ENCODE measurements at places on chromosomes 5 and 9.

DNA sequence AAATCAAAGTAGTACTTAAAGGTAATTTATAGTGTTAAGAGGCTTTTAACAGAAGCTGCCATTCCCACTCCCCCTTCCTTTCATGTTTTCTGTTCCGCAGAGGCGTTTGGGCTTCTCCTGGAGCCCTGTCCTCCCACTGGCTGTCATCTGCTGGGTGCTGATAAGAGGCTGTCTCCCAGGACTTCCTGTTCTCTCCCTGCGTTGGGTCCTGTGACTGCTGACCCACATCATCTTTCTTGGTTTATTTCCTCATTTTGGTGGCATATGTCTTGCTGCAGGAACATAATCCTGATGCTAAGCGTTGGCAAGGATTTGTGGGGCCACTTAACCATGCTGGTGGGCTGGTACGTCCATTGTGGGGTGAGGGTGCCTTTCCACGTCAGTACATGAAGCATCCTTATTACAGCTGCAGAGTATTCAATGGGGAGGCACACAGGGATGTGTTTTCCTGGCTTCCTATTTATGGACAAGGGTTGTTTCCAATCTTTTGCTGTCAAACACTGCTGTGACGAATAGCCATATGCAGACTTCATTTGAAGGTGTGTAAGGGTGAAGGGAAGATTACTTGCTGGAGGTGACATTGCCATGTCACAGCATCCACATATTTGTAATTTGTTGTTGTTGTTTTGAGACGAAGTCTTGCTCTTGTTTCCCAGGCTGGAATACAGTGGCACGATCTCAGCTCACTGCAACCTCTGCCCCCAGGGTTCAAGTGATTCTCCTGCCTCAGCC lies 22.3 kb upstream of the RNF130 start:
- no peak for DNase-seq

DNA sequence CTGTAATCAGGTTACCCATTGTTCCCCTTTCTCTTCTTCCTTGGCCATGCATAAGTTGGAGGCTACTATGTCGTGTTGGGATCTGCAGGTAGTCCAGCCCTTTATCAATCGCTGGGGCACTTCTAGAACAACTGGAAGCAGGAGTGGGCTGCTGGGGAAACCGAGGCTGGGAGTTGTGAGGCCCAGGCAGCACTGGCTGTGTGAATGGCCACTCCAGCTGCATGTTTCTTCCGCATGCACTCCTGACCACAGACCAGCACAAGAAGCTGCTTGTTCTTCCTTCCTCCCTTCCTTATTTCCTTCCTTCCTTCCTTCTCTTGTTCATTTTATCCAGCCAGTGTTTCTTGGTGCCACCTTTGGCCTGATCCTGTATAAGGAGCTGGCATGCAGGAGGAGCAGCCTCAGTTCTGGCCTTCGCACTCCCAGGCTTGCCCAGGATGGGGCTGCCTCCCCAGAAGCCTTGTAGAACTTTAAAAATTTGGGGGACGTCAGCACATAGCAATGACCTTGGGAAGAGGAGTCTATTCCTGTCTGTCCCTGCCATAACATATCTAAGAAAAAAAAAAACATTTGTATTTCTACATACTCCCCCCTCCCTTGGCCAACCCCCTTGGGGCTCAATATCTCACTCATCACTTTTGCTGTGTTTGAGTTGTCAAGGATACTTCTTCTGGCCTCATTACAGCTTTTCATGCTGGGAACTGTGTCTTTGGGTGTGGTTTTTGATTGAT lies 20.8 kb upstream of the CXCL14 start:
- no peak for DNase-seq

GRCh38 chr9:121811140-121811539 lies 159.7 kb downstream of the DAB2IP start:
- DNase-seq, result no peak

- no peak for DNase-seq
Measured at GRCh38 chr9:97478301-97478981, 23.0 kb upstream of the TMOD1 start.

GRCh38 chr9:134163371-134164196 lies 780 bp downstream of the RNU6ATAC start:
- no peak for DNase-seq

GRCh38 chr9:108708448-108708847 lies 147.3 kb downstream of the ACTL7B start:
- no peak for DNase-seq

DNA sequence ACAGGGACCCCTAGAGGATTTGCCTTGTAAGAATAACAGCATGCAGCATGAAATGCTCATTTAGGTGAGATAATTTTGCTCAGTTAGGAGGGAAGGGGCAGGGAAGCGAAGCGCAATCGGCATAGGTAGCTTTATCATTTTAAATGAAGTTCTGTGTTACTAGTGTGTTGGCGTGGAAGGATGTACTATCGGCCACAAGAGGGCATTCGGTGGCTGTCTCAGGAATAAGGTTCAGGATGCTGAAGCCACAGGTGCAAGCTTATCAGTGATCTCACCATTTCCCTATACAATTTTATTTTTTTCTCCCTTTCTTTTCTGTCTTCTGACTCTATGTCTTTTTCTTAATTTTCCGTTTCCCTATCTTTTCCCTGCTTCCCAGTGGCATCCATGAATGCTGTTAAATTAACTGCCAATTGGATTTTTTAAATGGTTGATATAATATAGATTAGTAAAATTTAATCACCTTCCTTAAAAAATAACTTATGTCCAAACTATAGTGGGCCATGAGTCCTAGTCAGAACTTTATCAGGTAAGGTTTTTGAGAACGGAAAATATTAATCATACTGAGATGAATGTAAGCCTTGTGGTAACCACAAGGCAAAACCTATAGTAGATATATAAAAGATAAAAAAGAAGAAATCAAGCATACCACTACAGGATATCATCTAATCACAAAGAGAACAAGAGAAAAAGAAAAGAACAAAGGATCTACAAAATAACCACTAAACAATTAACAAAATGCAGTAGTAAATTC lies 1.2 kb upstream of the INSL6 start:
- DNase-seq, result peak; percentile 72

GRCh38 chr9:28086881-28087280 lies 513.6 kb upstream of the C9orf72 start:
- peak; percentile 33 for DNase-seq

- no peak for DNase-seq
Measured at GRCh38 chr5:128711216-128711615, 173.2 kb upstream of the FBN2 start.

- DNase-seq, result no peak
Measured at GRCh38 chr5:141412854-141413539, at the start of gene PCDHGA10. TSS of gene PCDHGA10 (plus strand) at chr5:141412987. CDS start at chr5:141413176, 189 bp downstream.

DNA sequence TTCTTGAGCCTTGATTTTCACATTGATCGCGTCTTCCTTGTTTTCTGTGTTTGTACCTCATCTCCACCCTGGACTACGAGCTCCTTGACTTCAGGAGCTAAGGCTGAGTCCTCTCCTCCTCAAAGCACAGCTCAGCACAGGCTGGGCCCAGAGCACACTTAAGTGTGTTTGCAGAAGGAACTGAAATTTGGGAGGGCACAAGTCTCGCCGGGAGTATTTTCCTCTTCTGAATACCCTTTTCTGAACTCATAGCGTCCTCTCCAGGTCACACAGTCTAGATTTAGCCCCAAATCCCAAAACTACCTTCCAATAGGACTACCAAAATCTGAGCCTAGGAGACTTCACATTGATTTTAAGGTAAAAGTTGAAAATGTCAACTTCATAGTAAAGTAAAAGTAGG lies 41.6 kb downstream of the TSTD2 start:
- DNase-seq, result no peak

- no peak for DNase-seq
Measured at GRCh38 chr5:74392711-74393351, 247.7 kb downstream of the ENC1 start.

- no peak for DNase-seq
Measured at GRCh38 chr9:137272241-137273094, 5.1 kb upstream of the TOR4A start.

DNA sequence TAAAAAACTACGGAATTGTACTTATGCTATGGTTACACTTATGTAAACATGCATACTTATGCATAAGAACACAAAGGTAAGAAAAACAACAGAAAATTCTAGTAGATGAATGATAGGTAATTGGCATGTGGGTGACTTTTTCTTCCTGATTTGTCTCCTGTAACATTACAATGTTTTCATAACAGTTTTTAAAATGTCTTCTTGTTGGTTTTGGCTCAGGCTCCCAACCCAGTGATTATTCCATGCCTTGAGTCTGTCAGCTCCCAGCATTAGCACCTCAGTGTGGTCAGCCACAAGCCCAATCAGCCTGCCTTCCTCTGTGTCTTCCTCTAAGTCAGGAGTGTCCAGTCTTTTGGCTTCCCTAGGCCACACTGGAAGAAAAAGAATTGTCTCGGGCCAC lies 7.9 kb upstream of the FOXE1 start:
- DNase-seq, result no peak

DNA sequence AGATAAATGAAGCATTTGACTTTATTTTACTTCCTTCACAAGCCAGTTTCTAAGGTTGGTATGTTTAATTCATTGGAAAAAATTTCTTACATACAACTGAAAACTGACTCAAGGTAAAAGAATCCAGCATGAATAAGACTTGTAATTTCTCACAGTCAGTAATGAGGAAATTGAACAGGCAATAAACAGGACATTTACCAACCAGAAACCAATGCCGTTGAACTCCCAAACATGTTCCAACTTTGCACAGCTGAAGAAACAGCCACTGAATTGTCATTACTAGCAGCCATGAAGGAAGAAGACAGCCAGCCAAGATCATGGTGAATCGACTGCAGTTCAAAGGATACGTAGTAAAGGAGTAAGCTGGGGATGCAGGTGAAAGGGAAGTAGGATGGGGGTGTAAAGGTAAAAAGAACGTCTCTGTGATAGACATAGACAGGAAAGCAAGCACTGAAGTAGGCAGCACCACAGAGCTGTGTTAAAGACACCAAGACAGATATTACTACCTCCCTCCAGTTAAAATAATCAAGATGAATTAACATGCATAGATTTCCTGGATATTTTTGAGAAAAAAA lies 21.3 kb upstream of the SLC12A2 start:
- no peak for DNase-seq

GRCh38 chr5:126363658-126364057 lies 59.6 kb upstream of the GRAMD2B start:
- DNase-seq, result no peak

DNA sequence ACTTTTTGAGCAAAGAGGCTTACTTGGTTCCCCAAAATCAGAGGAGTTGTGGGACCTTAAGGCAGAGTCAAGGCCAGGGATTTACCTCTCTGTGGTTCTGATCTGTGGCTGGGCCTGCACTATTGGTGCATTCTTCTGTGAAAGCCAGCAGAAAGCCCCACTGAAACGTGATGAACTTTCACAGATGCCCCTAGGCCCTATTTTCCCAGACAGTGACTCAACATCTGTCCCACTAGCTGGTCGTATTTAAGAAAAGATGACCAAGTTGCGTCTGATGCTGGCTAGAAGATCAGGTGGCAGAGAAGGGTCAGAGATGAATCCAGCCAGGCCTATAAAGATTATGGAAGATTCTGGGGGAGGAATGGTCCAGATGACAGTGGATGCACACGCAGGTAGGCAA lies 153.1 kb downstream of the ACTL7B start:
- DNase-seq, result no peak

GRCh38 chr5:65926893-65927292 lies 518 bp downstream of the ERBIN start:
- no peak for DNase-seq

DNA sequence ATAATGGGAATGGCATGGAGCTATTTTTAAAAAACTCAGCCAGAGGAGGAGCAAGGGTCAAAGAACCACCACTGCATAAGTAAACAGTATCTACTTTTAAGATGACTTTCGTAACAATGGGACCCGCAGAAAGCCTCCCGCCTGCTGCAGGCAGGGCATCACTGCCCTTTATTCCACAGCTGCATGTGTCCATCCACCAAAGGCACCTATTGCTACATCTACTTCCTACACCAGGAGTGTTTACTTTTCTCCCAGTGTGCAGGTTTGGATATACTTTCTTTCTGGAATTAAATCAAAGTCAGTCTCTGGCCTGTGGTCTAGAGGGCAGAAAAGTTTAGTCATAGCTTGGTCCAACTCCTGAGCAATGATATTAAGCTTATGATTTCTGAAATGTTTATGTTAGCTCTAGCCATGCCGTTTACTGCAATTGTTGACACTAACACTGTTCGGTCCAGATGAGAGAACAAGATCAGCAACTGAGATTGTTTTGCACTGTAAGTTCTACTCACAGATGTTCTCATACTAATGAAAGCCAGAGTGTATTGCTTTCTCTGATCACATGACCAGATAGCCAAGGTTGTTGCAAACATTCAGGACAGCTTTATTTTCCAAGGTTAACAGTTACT lies 391.5 kb downstream of the FGF10 start:
- DNase-seq, result no peak

GRCh38 chr9:114461468-114461867 lies 43.8 kb downstream of the WHRN start:
- no peak for DNase-seq

DNA sequence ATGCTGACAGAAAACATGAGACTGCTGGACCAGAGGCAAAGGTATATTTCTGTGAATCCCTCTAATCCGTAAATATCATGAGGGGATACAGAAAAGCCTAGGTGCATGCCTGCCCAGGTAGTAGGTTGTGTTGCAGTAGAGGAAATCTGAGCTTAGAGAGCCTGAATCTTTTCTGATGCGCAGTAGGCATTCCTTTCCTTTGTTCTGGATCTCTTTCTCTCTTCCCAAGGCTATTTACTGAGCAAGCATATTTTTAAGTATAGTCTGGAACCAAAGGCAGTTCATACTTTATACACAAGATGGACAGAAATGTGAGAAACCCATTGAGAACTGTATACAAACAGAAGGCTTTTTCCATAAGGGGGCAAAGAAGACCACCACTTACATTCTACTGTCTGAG lies 359.3 kb downstream of the TMEM161B start:
- DNase-seq, result no peak

GRCh38 chr5:166716856-166717492 lies 1574.5 kb upstream of the WWC1 start:
- peak; percentile 43 for DNase-seq

- DNase-seq, result no peak
Measured at GRCh38 chr9:116020801-116021200, 132.8 kb upstream of the PAPPA start.

- no peak for DNase-seq
Measured at GRCh38 chr5:150401376-150402228, 11.1 kb downstream of the CD74 start.

GRCh38 chr9:74497748-74498620 lies 849 bp downstream of the RORB start:
- peak; percentile 33 for DNase-seq
